ENCODE measurements at places on chromosomes 5 and 9.

DNA sequence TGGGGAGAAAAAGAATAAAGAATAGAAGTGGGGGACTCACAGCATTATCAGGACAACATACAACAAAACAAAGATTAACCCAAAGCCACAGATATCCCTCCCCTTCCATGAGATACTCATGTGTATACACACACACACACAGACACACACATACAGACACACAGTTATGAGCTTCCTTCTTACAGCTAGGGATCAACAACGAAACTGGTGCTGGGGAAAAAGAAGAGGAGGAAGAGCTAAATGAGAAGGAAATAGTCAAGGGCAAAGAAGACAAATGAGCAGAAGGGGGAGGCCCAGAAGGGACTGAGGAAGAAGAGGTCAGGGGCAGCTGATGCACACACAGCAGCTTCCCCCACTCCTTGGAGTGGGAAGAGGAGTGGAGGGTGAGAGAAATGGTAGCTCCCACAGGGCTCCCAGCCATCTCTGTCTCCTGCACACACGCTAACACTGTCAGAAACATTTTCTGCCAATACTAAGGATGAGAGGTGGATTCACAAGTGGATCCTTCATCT lies 66.2 kb downstream of the SIL1 start:
- no peak for DNase-seq

GRCh38 chr5:176851871-176852658 lies 41.7 kb downstream of the UNC5A start:
- no peak for DNase-seq

DNA sequence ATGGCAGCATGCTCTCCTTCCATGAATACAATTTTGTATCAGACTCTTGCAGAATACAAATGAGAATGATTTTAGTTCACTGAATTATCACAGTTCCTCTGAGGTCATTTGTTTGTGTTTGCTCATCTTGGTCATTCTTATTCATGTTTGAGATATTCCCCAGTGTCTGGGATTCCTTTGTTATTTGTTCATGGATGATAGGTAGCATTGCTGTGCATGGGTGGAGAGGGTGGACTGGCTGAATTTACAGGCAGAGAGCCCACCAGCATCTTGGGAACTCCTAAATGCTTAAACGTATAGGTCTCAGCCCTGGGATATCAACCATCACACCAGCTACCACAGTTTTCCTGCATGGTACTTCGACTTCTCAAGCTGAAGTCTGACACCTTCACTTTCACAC lies 459.8 kb downstream of the CCDC171 start:
- no peak for DNase-seq

- no peak for DNase-seq
These were observed 95.9 kb upstream of the TNC start for GRCh38 chr9:115213818-115214334.

GRCh38 chr5:32450952-32451351 lies 6.4 kb upstream of the ZFR start:
- no peak for DNase-seq

GRCh38 chr9:92242260-92243136 lies 51.0 kb downstream of the IARS1 start:
- no peak for DNase-seq

- DNase-seq: no peak
These were observed 17.0 kb upstream of the LRRC14B start for GRCh38 chr5:174291-174600.

DNA sequence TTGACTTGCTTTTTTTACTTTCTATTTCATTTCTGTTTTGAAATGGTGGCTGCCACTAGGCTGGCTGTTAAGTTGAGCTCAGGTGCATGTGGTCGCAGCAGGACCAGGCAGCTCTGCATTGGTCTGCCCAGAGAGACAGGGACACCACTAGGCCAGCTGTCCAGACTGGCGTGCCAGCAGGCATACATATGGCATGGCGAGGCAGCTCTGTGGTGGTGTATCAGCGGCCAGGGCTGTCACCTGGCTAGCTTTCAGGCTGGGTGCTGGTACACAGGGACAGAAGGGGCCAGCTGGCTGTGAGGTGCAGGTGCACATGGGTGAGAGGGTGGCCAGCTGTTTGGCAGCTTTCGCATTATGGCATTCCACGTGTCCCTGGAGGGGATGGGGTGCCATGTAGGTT lies 654.0 kb upstream of the ACO1 start:
- no peak for DNase-seq

DNA sequence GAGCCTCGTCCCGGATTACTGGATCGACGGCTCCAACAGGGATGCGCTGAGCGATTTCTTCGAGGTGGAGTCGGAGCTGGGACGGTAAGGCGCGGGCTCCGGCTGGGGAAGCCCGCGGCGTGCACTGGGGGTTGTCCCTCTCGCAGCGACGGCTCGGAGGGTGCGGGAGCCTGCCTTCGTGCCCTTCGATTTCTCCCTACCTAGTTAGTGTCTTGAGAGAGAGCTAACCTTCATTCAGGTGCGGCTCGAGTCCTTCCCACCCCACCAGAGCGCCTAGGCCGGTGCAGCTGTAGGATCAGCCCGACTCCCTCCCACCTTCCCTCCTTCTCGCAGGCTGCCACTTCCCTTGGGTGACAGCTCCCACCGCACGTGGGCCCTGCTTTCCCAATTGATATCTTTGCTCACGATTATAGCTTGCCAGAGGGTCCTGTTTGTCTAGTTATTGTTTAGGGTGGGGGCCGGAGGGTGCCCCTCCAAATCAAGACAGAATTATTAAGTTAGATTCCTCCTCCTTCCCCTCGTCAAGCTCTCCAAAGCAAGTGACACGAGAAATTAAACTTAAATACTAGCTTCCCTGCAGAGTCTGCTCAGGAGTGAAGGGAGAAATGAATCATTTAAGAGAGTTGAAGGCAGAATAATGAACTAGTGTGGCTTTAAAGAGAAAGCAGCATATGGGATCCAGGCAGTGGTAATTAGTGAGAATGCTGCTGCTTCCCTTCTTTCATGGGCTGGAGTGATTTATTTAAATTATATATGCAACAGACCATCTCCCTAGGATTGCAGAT lies 569 bp downstream of the CAMK4 start:
- peak; percentile 44 for DNase-seq

DNA sequence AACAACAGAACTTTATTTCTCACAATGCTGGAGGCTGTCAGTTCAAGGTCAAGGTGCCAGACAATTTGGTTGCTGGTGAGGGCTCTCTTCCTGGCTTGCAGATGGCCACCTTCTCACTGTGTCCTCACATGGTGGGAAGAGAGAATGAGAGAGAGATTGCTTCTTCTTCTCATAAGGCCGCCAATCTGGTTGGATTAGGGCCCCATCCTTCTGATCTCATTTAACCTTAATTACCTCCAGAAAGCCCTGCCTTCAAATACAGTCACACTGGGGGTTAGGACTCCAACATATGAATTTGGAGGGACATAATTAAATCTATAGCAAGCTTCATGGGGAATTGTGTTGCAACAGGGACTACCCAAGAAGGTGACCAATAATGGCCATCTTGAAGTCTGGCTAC lies 110.2 kb downstream of the LHX2 start:
- DNase-seq: no peak

- DNase-seq: no peak
These were observed 91.3 kb downstream of the ZNF354C start for GRCh38 chr5:179151286-179152118.

- DNase-seq: no peak
These were observed 79.6 kb downstream of the PHAX start for GRCh38 chr5:126680191-126680817.

DNA sequence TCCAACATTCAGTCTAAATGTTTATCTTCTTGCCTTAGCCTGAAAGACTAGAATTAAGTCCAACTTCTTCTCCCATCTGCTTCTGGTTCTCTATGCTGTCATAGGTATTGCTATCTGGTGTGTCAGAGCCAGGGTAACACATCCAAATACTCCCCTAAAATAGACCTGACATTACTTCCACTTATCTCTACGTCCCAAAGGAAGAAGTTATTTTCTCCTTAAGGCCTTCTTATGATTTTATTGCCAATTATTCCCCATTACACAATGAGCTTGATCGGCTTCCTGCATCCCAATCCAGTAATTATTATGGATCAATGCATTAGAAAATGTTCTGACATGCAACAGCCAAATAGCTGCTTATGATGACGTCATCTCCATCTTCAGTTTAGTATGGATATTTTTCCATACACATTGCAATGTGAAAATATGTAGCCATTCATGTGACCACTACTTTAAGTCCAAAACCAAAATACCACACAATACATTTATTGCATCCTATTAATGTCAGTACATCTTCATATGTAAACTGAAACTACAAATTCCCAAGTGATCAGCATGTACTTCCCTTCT lies 555.5 kb downstream of the MAT2B start:
- DNase-seq: no peak

DNA sequence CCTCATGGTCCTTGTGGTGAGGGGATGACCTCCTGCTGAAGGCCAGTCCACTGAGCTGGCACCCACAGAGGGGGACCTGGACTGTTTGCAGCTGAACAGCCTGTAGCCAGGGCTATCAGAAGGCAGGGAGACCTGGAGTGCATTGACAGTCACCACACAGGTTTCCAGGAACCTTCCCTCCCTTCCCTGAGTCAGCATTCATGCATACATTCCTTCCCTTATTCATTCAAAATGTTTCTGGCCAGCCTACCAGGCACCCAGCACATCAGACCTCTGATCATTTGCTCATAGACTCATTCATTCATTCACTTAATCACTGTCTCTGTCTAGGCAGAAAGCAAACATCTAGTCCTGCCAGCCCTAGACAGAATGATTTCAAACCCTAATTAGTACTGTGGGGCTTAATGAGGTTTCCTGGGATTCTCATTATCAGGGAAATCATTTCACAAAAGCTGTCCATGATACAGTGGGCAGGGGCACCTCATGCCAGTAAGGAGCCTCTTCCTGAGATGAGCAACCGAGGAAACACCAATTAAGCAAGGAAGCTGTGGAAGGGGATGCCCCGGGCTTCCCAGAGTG lies 110.1 kb upstream of the PPP1R26 start:
- no peak for DNase-seq

DNA sequence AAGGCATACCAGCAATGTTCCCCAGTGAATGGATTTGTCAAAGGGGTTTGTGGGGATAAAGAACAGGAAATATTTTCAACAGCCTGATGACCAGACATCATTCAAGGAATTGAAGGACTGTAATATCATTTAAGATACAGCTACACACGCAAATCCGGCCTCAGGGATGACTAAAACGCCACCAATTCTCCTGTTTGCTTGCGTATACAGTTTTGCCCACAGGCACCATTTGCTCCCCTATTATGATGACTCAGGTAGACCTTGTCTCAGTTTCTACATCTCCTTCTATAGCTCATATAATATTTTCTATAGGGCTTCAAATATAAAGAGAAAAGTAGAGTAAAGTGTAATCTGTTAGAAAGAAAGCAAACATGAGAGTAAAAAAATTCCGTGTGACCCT lies 29.7 kb upstream of the ITGA1 start:
- DNase-seq: no peak

DNA sequence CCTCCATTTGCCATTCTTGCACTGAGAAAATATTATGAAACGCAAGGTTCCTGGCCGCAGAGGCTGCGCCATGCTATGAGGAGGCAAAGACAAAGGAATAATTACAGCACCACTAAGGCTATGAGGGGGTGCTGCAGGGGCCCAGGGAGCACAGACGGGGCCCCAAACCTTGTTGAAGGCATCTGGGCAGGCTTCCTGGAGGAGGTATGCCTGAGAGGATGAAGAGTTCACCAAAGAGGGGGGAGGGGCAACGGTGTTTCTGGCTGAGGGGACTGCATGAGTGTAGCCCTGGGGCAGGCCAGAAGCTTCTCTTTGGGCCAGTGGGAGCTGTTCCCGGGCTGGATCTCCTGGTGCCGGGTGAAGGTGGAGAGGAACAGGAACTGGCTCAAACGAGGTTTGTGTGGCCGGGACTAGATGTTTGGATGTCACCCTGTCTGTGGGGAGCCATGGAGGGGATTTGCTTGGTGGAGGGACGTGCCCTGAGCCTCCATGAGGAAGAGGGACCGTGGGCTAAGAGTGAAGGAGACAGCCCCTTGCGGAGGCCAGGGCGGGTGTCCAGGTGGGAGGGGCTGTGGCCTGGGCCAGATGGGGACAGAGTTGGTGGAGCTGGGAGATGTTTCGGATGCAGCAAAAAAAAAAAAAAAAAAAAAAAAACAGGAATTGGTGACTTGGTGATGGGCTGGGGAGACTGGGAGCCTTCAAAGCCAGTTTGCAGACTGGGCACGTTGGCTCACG lies 28.2 kb downstream of the PTGES start:
- DNase-seq: no peak

DNA sequence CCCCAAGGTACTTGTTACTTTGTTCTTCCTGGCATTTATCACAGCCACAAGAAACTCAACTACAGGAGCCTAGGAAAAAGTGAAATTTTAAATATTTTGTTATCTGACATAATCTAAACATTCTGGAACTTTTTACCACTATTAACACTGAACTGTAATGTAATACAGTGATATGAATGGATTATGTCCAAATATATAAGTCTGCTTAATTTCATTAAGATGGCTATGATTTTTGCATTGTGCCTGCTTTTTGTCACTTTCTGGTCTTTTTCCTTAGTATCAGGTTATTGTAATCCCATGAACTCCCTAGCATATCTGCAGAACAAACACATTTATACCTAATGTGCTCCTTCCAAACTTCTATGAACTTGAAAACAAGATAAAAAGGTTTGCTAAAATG lies 35.8 kb downstream of the PJA2 start:
- no peak for DNase-seq

- no peak for DNase-seq
These were observed 84.7 kb downstream of the CMYA5 start for GRCh38 chr5:79774171-79774854.

DNA sequence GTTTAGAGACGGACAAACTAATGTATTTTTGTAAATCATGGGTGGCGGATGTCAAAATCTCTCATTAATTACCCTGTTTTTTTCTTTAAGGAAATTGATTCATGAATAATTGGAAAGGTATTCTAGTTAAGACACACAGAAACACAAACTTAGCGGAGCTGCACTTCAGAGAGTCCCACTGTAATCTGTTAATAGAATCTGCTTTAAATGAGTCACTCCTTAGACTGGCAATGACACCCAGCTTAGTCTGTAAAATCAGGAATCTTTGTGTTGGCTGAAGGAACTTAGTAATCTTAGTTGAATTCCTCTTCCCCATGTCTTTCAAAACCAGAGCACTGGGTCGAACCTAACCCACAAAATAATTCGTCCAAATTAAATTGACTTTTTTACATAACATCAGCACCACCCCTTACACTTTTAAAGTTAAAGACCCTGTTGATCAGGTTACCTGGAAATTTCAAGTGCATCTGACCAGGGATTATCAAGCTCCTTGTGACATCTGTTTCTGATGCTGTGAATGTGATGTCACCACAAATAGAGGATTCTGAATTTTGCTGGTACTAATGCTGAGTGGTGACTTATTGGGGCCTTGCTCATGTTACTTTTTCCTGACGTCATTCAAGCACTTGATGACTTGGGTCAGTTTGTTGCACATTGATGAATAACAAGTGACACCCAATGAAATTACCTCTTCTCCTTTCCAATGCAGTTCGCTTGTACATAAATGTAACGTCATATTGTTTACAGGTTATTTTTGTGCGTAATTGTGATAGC lies 313.6 kb downstream of the KCTD16 start:
- no peak for DNase-seq

DNA sequence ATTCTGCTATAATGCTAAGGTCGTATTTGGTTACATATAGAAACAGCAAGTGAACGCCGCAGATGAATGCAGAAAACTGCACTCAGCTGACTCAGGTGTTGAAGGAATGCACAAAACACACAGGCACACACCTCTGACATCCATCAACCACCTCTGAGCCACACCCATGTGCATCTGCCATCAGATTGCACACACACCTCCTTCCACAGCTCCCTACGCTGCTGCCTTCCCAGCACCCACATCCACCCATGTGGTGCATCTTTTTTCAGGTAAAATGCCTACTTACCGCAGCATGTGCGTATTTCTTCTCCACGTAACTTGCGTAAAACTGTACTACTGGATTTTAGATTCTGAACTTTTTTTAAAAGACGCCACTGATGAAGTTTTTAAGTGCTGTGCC lies 7.1 kb downstream of the STK10 start:
- no peak for DNase-seq
